ENCODE measurements at places on chromosomes 5 and 9.

DNA sequence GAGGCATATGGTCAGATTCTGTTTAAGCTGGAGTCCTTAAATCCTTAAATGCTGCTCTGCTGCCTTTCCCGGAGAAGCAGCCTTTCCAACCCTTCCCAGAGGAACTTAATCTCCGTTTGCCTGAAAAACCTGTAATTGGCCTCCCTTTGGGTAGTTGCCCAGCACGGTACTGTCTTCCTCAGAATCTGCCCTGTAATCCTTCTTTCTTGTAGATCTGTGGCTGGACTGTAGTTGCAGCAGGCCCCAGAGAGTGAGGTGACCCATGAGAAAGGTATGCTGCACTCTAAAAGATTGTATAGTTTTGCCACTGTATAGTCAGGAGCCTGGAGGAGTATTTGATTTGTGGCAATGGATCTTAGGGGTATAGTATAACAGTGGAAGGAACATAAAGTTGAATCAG, 11.7 kb downstream of the SPIN1 start:
- no peak for DNase-seq

GRCh38 chr5:151255621-151256286, 2.8 kb downstream of the GM2A start:
- DNase-seq, result no peak

GRCh38 chr5:172503925-172504700, 49.8 kb upstream of the SH3PXD2B start:
- no peak for DNase-seq

DNA sequence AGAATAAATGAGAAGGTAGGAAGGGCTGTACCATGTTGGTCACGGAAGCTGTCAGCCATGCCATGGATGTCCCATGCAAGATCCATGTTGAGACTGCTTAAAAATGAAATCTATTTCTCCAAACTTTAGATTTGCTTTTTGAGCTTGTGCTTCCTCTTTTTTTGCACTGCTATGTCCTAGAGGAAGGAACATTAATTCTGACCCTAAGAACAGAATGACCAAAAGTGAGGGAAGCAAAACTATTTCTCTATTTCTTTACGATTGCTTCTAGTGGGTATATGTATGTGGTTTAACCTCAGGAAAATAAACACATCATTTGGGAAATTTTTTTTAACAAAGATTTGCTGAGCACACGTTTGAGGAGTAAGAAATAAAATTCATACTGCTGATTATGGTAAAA, 84.6 kb downstream of the USP20 start:
- no peak for DNase-seq

GRCh38 chr5:112390327-112390726, 28.8 kb downstream of the EPB41L4A start:
- DNase-seq, result no peak

DNA sequence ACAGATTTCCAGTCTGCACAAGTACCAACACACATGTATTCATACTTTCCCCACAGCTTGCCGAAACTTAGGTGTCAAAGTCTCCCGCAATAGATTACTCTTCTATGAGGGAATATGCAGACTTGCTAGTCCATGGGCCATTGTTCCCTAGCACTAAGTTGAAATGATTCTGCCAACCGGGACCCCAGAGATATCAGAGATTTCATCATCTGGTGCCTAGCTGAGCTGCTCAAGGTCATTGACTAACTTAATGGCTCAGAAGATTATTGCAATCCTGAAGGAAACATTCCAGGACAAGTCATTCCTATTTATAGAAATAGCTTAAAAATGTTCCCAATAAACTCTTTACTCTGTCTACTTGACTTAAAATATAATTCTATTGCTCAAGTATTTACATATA, 202.6 kb downstream of the PIK3R1 start:
- no peak for DNase-seq

DNA sequence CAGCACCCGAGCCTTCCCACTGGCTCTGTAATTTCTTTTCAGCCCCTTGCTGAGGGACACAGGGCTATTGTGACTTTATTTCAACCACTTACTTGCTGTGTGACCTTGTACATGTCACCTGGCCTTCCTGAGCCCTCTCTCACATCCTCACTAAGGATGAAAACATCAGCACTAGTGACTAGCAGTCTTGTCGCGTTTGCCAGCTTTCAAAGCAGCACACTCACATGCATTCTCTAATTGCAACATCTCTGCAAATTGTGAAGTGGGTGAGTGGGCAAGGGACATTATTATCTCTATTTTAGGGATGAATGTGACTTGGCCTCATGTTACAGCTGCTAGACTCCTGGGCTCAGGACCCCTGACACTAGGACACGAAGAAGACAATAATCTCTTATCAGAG, 144.5 kb downstream of the SEC61B start:
- no peak for DNase-seq

GRCh38 chr5:65103756-65104440, 335.2 kb downstream of the CWC27 start:
- DNase-seq, result no peak

GRCh38 chr9:107691664-107692063, 202.1 kb upstream of the KLF4 start:
- DNase-seq, result no peak

DNA sequence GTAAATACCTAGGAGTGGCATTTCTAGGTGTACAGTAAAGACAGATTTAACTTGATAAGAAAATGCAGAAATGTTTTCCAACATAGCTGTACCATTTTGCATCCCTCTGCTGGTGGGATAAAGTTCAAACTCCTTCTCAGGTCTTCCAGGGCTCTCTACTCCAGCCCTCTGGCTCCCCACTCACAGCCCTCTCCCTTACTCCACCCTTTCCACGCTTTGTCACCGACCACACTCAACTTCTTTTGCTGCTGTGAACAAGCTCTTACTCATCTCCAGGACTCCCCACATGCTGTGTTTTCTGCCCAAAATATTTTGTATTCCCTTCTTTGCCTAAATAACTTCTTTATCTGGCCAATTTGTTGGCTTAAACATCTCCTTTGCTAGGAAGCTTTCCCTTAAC, 90.6 kb upstream of the OSMR start:
- DNase-seq, result no peak

DNA sequence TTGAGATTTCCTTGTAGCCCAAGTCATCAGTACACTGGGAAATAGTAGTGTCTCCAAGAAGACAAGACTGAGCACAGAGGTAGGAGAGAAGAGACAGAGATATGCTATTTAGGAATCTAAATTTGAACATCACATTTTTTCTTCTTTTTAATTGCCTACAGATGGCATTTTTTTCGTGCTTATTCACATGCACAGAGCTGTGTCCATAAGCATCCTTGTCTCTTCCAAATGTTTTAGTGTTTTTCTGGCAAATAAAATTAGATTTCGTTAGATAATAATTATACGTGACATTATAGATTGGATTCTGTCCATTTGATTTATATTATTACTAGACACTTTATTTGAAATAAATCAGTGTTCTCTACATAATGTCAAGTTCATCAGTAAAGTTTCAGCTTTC, 80.9 kb downstream of the PRR16 start:
- DNase-seq, result no peak

GRCh38 chr9:123383512-123384170, 27.6 kb downstream of the CRB2 start:
- DNase-seq, result no peak

GRCh38 chr5:41707853-41708603, 162.2 kb downstream of the OXCT1 start:
- no peak for DNase-seq

DNA sequence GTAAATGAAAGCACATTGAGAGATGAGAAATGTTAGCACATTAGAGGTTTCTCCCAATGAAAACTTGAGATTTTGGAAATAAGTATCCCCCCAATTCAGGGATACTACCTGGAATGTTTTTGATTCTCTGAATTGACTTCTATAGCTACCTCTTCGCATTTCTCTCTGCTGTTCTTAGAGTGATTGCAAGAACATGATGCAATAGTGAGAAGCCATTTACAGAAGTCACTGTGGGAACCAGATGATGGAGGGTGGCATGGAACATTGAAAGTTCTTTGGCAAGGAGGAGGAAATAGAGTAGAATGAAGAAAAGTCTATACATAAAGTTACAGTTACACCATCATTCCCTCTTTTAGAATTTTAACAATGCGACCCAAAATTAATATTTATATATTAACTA, 9.2 kb downstream of the NPR3 start:
- DNase-seq, result no peak

DNA sequence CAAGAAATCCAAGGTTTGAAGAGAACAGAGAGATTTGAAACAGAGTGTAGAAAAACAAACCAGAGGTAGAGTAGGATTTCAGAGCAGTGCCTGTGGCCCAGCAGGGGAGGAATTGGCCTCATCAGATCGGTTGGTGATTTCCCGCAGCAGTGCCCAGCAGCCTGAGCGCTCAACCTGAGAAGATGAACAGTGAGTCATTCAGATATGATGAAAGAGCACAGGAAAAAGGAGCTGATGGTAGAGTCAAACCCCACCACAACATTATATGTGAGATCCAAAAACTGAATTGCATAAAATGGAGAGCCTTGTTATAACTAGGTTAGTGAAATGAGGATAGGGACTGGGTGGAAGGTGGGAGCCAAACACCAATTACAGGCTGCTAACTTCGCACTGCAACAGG, 248.9 kb downstream of the PIK3R1 start:
- DNase-seq, result peak; percentile 59

- DNase-seq, result no peak
Measured at GRCh38 chr9:91818647-91819403, 131.2 kb downstream of the ROR2 start.

DNA sequence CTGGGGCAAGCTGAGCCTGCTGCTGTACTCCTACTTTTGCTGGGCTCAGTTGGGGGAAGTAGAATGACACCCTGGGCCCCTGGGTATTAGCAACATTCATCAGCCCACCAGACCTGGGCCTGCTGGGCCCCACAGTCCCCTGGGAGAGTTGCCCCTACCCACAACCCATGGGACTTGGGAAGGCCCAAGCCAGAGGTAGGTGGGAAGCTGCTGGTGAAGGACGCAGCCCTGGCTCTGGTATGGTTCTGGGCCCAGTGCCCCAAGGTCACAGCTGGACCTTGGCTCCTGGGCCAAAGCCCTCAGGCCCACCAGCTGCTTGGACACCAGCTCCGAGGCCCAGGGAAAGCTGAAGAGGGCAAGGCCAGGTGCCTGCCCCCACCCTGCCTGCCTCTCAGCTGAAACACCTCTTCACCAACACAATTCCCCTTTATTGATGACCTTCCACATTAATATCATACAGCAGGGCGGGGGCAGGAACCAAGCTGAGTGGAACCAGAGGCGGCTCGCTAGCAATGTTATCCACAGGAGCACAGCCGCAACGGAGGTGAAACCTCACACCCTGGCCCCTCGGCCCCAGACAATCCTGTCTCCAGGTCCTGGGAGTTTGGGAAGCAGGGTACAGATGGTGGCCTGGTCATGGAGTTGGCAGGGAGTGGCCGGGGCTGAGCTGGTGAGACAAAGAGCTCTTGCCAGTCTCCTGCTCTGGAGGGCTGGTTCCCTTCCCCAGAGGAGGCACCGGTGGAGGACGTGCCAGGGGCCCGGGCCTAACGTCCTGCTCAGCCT, 13.7 kb downstream of the DOLPP1 start:
- no peak for DNase-seq

- DNase-seq, result no peak
Measured at GRCh38 chr9:98767196-98767595, 29.2 kb downstream of the ANKS6 start.

DNA sequence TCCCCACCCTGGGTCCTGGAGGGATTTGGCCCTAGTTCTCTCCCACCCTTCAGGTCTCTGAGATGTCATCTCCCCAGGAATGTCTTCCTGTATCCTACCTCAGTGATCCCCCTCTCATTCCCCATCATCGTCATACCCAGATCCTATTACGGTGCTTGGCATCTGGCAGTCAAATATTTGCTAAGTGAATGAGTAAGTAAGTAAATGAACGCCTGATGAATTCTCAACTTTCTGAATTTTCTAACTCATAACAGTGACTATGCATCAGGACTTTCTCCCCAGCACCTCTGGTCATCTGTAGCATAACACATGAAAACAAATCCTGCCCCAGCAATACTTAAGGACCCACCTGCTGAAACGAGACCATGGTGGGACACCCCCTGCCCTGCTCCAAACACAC, 244.2 kb downstream of the EBF1 start:
- no peak for DNase-seq

DNA sequence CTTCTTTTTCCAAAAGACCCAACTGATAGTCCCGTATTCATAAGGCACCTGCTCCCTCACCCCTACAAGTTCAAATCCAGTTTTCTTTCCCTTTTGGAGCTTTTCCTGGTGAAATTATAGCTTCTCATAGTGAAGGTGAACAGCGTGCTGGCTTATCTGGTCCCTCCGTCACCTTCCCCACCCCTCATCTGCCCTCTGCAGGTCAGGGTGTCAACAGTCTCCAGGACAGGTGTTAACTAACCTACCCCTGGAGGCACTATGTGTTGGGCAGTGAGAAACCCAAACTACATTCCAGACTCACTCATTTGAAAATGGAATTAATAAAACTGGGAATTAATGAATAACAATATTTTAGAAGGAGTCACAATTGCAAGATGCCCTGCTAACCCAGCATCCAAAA, 109.0 kb upstream of the TAS2R1 start:
- DNase-seq, result no peak

DNA sequence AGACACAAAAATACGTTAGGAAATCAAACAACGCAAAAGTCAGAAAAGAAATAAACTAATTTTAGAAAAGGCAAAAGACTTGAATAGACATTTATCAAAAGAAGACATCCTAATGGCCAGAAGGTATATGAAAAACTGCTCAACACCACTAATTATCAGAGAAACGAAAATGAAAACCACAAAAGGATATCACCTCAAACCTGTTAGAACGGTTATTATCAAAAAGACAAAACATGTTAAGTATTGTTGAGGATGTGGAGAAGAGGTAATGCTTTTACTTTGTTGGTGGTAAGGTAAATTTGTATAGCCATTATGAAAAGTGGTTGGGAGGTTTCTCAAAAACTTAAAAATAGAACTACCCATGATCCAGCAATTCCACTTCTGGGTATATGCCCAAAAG, 230.0 kb upstream of the RGMB start:
- DNase-seq, result no peak

DNA sequence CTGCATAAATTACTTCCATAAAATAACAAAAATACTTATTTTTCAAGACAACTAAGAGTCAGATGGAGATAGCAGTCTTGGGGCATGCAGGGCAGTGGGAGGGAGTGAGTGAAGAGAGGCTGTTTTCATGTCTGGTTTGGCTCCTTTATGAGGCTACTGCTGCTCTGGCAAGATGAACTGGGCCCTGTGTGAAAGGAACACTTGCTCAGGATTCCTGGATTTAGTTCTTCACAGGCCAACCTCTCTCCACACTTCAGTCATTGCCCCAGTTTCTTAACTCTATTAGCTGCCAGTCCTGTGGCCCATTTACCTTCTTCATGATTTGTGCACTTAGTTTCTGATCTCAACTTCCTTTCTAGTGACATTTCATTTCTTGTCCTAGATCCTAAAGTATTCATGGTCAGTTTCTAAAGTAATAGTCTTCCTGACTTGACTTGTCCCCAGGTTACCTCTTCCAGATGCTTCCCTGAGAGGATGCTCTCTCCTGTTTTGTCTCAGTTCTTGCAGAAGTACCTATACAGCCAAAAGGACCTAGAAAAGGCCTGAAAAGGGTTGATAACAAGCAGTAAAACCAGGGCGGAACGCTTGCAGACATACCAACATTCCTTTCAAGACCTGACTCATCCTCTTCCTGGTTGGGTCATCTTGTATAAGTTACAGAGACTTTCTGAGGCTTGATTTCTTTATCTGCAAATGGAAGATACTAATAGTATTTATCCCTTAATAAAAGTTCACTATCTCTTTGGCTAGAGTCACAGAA, 77.0 kb upstream of the ZFAND5 start:
- DNase-seq, result no peak
